Calu3 (cell line): ENCODE measurements at places on chromosomes 6 and 20.

DNA sequence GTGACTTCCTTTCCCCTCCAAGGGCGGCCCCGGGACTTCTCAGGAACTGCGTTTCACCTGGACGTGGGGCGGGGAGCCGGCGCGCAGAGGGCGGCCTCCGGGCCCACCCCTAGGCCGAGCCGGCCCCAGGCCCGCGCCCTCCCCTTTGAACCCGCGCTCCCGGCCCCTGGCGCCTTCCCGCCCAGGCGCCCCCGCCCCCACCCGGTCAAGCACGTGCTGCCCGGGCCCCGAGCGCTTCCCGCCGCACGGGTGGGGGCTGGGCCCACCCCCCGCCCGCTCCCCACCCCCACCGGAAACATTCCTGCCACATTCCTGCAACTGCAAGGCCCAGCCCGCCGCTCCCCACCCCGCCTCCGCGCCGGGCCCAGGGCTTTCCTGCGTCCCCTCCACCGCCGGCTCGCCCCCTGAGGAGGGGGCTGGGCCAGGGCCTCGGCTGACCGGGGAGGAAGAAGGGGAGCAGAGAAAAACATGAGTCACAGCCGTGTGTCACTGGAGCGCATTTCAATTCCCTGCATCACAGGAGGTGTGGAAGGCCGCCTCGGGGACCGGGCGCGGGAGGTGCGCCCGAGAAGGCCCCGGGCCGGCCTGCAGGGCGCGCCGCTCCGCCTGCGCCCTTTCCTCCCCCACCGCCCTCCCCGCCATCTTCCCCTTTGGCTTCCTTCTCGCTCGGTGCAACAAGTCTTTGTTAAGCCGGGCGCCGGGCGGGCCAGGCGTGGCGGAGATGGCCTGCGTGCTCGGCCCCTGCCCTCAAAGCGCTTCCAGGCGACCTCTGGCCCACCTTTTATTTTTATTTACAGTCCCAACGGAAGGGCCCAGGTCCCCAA lies 1.2 kb upstream of the HMGA1 start:
- H3K27me3 ChIP-seq = no peaks in the 10 kb centered on the region
- H3K4me1 ChIP-seq = peaks cover 51% of the 10 kb centered on the region
- H3K4me3 ChIP-seq = peak overlapping the region; percentile 81
- peaks cover 57% of the 10 kb centered on the region for H3K36me3 ChIP-seq
- peak overlapping the region; percentile 89 for H3K27ac ChIP-seq

- H3K4me1 ChIP-seq = no peaks in the 10 kb centered on the region
- no peak overlapping the region for H3K4me3 ChIP-seq
- no peak for DNase-seq
- H3K27me3 ChIP-seq = no peaks in the 10 kb centered on the region
- no peak overlapping the region for H3K27ac ChIP-seq
Measured at GRCh38 chr20:63940071-63940471, 16.1 kb downstream of the UCKL1 start.

GRCh38 chr20:62818592-62819493 lies 2.0 kb downstream of the COL9A3 start:
- DNase-seq = peak; percentile 82
- H3K27ac ChIP-seq = no peak overlapping the region
- H3K4me1 ChIP-seq = peaks cover 24% of the 10 kb centered on the region
- H3K4me3 ChIP-seq = no peak overlapping the region
- H3K36me3 ChIP-seq = peaks cover 21% of the 10 kb centered on the region

- H3K4me3 ChIP-seq = no peak overlapping the region
- H3K4me1 ChIP-seq = no peaks in the 10 kb centered on the region
- H3K27me3 ChIP-seq = no peaks in the 10 kb centered on the region
- no peaks in the 10 kb centered on the region for H3K36me3 ChIP-seq
Measured at GRCh38 chr20:17892189-17892938, 76.2 kb downstream of the SNX5 start.

- no peaks in the 10 kb centered on the region for H3K27me3 ChIP-seq
- H3K27ac ChIP-seq = peak overlapping the region; percentile 86
- no peak overlapping the region for H3K4me3 ChIP-seq
Measured at GRCh38 chr6:105757512-105758200, 328.5 kb upstream of the PRDM1 start.

GRCh38 chr20:62424249-62425107 lies 2.9 kb downstream of the RBBP8NL start:
- DNase-seq = no peak
- peaks cover 32% of the 10 kb centered on the region for H3K4me1 ChIP-seq
- H3K4me3 ChIP-seq = no peak overlapping the region
- H3K36me3 ChIP-seq = peaks cover 30% of the 10 kb centered on the region
- no peak overlapping the region for H3K27ac ChIP-seq

GRCh38 chr6:40195428-40196134 lies 261.3 kb upstream of the MOCS1 start:
- H3K27ac ChIP-seq = no peak overlapping the region
- no peaks in the 10 kb centered on the region for H3K27me3 ChIP-seq
- no peak overlapping the region for H3K4me3 ChIP-seq
- no peaks in the 10 kb centered on the region for H3K36me3 ChIP-seq
- H3K4me1 ChIP-seq = no peaks in the 10 kb centered on the region

GRCh38 chr20:1567392-1568162 lies 10.1 kb upstream of the SIRPD start:
- no peak for DNase-seq
- H3K4me3 ChIP-seq = no peak overlapping the region
- H3K36me3 ChIP-seq = no peaks in the 10 kb centered on the region
- peaks cover 31% of the 10 kb centered on the region for H3K4me1 ChIP-seq
- no peaks in the 10 kb centered on the region for H3K27me3 ChIP-seq

DNA sequence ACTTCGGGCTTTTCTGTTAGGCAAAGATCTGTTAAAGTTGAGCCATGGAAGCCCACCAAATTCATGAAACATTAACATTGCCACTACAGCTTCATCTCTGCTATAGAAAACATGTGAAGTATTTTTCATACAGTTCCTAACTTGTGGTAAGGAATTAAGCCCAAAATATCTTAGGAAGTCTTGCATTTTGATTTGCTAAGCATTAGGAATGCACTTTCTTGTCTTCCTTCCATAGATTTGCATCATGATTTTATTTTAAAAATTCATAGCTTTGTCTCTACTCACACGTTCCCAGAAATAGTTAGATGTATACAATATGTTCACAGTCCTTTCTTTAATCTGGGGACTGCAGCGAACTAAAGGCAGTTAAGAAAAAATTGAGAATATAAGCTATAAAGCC lies 325.6 kb downstream of the CENPW start:
- no peaks in the 10 kb centered on the region for H3K36me3 ChIP-seq
- H3K27me3 ChIP-seq = no peaks in the 10 kb centered on the region
- H3K4me3 ChIP-seq = no peak overlapping the region
- no peak for DNase-seq
- H3K27ac ChIP-seq = no peak overlapping the region
- no peaks in the 10 kb centered on the region for H3K4me1 ChIP-seq

- H3K27ac ChIP-seq = no peak overlapping the region
- no peak overlapping the region for H3K4me3 ChIP-seq
- H3K27me3 ChIP-seq = no peaks in the 10 kb centered on the region
- no peak for DNase-seq
Measured at GRCh38 chr20:38421915-38422314, 13.2 kb downstream of the SNHG17 start.

DNA sequence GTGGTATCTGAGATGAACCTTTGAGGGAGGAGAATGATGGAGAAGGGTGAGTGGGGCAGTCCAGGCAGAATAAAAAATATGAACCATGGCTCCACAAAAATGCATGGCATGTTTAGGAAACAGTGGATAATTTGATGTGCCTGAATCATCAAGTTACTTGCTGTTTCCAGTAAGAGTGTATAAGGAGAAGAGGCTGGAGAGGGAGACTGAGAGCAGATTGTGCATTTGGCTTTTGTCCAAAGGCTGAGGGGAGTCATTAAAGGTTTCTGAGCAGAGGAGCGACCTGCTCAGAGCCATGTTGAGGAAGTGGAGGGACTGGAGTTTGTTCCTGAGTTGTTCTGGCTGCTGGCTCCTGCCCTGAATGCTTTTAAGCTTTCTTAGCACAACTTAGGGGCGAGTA lies 6.1 kb downstream of the MMP24 start:
- DNase-seq = no peak
- no peaks in the 10 kb centered on the region for H3K4me1 ChIP-seq
- H3K27ac ChIP-seq = no peak overlapping the region
